ENCODE measurements at places on chromosomes 5 and 9.

- no peak for DNase-seq
These were observed 34.2 kb downstream of the EXD3 start for GRCh38 chr9:137388589-137389427.

DNA sequence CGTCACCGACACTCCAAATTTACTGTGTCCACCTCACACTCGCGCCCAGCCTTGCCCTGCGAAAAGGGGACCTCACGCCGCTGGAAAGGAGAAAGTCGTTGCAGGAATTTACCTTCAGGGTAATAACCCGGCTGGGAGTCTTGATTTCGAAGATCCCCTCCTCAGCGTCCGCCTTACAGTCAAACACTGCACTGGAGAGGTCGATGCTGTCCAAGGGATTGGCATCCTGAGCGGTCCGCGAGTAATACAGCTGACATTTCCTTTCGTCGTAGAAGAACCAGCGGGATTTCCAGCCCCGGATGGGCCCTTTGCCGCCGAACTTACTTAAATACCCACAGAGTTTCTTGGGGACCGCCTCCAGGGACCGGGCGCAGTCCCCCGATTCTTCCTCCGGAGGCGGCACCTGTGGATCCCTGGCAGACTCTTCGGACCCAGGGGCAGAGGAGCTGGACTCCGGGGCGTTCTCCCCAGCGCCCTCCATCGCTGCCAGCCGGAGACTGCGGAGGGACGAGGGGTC is 330 bp downstream of the TBC1D2 start:
- DNase-seq, result no peak

DNA sequence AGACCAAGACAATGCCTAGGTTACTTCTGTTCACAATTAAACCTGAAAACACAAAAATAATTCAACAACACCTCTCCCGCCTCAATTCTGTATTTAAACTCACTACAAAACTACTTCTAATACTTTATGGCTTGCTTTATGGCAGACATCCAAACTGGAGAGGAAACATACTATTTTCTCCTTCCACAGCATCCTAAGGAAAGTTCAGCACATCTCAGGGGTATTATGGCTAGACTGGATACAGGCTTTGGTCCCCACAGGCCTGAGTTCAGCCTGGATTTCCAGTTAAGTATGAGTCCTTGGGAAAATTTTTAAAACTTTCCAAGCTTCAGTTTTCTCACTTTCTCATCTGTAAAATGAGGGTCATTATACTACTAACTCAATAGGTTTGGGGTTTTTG is 480.2 kb downstream of the CAAP1 start:
- no peak for DNase-seq

DNA sequence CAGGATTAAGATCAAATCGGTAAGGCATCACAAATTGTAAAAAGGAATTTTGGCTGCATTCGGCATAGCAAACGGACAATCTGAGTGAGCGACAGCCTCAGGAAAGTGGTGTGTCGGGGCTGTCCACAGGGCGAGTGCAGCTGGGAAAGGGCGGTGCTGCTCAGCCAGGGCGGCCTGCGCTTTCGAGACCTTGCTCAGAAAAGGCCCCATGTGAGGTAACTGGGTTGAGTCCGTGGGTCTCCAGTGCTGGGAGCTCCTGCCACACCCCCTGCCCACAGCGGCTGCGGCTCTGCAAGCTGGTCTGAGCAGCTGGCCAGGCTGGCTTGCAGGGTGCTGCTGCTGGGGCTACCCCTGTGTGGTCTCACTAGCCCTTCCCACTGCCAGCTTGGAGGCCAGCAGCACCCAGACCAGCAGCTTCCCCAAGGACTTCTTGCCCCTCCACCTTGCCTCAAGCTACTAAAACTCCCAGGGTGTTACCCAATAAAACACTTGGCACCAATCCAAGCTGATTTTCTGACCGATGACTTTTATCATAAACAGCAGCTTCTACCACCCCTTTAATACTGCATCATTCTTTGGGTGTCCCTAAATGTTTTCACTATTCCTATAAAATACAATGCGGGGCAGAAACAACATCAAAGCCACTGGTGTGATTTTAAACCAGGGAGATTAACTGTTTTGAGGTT is 6.2 kb downstream of the SURF2 start:
- DNase-seq, result no peak

GRCh38 chr9:136527721-136528710 is 17.8 kb downstream of the NOTCH1 start:
- no peak for DNase-seq

DNA sequence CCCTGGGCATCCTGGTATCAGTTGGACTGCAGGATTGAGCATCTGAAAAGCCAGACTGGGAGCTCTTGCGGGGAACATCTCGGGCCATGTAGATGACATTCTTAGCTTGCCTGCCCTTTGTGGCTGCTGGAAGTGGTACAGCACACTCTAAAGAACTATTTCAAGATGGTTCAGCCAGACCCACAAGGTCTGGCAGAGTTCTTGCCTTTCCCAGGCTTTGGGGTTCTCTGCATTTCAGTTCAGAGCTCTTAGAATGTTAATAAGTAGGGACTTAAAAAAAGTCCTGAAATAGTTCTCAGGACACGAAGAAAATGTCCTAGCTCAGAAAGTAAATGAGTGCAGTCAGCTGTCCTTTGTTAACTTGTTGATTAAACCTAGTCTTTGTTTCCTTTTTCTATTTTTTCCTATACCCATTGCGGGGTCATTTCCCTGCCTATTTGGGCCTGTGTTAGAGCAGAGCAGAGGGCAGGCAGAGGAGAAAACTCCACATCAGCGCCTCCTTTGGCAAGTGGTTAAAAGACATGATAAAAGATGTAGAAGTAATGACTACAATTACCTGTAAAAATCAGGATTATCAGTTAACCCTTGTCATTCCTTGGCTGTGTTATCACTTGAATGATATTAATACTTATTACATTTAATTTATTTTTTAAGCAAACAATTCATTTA is 291.5 kb downstream of the ZSWIM6 start:
- DNase-seq, result no peak

GRCh38 chr5:169389318-169389717 is 88.4 kb upstream of the SLIT3 start:
- DNase-seq, result no peak

- no peak for DNase-seq
These were observed 198.7 kb upstream of the HAPLN1 start for GRCh38 chr5:83919071-83920041.

GRCh38 chr9:26112724-26113123 is 434.5 kb upstream of the TUSC1 start:
- DNase-seq, result no peak

DNA sequence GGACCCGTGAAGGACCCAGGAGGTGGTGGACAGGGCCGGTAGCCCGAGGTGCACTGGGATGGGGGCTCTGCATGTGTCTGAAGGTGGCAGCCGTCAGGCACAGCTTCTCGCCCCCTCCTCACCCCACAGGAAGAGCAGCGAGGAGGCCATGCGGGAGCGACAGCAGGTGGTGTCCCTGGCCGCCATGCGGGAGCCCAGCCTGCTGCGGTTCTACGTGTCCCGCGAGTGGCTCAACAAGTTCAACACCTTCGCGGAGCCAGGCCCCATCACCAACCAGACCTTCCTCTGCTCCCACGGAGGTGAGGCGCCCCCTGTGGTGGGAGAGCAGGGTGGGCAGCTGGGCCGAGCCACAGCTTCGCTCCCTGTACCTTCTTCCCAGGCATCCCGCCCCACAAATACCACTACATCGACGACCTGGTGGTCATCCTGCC is 39.9 kb downstream of the USP20 start:
- no peak for DNase-seq

DNA sequence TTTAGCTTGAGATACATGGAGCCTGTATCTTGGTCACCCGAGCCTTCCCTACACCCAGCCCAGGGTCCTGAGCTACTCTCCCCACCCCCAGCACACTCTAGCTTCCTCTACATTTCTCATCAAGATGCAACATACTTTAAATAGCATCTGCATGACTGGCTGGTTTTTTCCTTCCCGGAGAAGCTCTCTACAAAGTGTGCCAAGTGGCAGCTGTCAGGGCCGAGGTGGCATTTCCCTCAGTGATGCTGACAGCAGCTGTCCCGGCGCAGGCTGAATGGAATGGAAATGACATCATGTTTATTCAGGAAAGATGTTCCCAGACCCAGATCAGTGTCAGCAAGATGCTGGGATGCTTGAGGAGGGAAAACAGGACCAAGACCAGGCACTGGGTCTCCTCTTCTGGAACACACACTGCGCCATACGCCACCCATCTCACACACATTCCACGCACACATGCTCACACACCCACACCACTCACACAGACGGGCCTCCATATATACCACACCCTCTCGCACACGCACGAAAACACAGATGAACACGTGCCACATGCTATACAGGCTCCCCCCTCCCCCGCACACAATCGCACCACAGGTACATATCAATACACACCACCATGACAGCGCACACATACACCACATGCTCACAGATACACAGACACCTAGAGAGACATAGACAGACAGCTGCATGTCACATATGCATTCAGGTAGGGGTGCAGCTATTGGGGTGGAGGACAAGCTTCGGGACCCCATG is 67.8 kb downstream of the LHX2 start:
- no peak for DNase-seq

GRCh38 chr9:126205845-126206498 is 120.7 kb upstream of the MVB12B start:
- DNase-seq, result no peak

GRCh38 chr5:55608595-55609349 is 74.0 kb upstream of the PLPP1 start:
- DNase-seq, result no peak

GRCh38 chr5:159658266-159658925 is 257.9 kb upstream of the ADRA1B start:
- DNase-seq, result no peak

GRCh38 chr5:34597034-34598027 is 58.8 kb upstream of the RAI14 start:
- no peak for DNase-seq

- no peak for DNase-seq
These were observed 39.2 kb downstream of the MARCHF11 start for GRCh38 chr5:16140417-16140816.

- DNase-seq, result no peak
These were observed 800 bp upstream of the KCNN2 start for GRCh38 chr5:114360816-114361723.

DNA sequence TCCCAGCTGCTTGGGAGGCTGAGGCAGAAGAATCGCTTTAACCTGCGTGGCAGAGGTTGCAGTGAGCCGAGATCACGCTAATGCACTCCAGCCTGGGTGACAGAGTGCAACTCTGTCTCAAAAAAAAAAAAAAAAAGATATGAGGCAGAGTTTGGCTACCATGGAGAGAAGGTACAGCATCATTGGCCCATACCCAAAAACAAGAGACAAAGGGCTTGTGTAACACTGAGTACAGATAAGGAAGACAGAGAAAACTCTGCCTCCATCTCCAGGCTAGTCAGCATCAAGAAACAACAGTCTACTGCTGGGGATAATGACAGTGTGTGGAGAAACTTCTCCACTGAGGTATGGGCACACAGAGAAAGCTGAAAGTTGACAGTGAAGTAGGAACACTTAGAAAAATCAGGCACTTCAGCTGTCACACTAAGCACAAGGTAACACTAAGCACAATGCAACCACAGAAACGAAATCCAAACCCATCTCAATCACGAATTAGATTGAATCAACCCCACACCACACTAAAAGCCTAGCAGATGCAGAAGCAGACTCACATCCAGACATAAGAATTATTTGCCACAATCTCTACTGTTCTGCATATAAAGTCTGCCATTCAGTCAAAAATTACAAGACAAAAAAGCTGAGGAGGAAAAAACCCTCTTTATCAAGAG is 10.5 kb downstream of the PJA2 start:
- DNase-seq, result no peak

- DNase-seq, result no peak
These were observed 263.6 kb upstream of the PCSK5 start for GRCh38 chr9:75626860-75627259.

DNA sequence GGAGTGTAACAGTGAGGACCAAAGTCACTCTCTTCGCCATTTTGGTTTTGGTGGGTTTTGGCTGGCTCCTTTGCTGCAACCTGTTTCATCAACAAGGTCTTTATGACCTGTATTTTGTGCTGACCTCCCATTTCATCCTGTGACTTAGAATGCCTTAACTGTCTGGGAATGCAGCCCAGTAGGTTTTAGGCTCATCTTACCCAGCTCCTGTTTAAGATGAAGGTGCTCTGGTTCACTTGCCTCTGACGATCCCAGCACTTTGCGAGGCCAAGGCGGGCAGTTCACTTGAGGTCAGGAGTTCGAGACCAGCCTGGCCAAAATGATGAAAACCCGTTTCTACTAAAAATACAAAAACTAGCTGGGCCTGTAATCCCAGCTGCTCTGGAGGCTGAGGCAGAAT is 1.8 kb upstream of the CKS2 start:
- DNase-seq, result no peak

GRCh38 chr9:33638391-33638915 is 114.4 kb downstream of the ANKRD18B start:
- no peak for DNase-seq

- DNase-seq, result no peak
These were observed 80.7 kb upstream of the ADAMTS19 start for GRCh38 chr5:129379406-129379805.

- DNase-seq, result no peak
These were observed 1.3 kb downstream of the PLGRKT start for GRCh38 chr9:5436441-5436840.
